MCF 10A (cell line): ENCODE measurements at places on chromosomes 12 and 14.

DNA sequence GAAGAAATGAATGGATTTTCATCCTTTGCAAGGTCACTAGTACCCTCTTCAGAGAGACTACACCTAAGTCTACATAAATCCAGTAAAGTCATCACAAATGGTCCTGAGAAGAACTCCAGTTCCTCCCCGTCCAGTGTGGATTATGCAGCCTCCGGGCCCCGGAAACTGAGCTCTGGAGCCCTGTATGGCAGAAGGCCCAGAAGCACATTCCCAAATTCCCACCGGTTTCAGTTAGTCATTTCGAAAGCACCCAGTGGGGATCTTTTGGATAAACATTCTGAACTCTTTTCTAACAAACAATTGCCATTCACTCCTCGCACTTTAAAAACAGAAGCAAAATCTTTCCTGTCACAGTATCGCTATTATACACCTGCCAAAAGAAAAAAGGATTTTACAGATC lies 40.8 kb downstream of the SPATA7 start:
- peaks cover 6% of the 10 kb centered on the region for H3K4me1 ChIP-seq
- no peak overlapping the region for H3K4me3 ChIP-seq
- no peaks in the 10 kb centered on the region for H3K36me3 ChIP-seq
- no peak for DNase-seq

DNA sequence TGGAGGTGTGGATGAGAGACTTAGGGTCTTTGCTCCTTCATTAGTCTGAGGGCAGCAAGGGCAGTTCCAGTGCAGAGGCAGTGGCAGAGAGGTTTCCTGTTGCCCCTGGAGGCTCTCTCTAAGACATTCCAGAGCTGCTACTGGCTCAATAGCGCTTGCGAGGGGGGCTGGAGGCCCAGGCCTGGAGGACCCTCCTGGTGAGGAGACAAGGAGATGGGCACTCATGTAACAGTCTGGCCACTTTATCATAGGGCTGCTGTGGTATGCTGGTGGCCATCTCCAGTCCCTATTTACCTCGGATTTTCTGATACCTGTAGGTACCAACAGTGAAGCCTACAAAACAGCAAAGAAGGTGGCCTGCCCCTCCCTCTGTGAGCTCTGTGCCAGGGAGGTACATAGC lies 12.7 kb downstream of the CLEC2A start:
- H3K4me1 ChIP-seq: no peaks in the 10 kb centered on the region
- H3K27me3 ChIP-seq: no peaks in the 10 kb centered on the region
- H3K27ac ChIP-seq: no peak overlapping the region
- H3K36me3 ChIP-seq: no peaks in the 10 kb centered on the region
- DNase-seq: no peak

- peak overlapping the region; percentile 76 for H3K4me3 ChIP-seq
- no peaks in the 10 kb centered on the region for H3K27me3 ChIP-seq
- DNase-seq: no peak
Observed at GRCh38 chr12:55729819-55730818, 1.3 kb upstream of the CD63 start.

DNA sequence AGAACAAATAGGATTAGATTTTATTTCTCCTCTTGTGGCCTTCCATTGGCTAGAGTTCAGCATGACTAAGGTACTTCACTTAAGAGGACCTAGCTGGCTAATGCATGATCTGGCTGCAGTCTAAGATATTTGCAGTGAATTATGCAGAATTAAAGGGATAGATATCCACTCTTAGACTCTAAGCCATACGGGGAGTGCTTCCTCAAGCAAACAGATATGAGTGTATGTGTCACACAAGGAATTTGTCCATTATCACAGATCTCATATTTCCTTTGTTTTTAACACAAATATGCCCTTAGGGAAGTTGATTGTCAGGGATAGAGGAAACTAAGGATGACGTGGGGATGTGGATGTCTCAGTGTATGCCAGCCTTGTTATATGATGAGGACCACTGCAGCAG lies 88.1 kb upstream of the DHRS4 start:
- H3K36me3 ChIP-seq: no peaks in the 10 kb centered on the region
- DNase-seq: no peak
- H3K27me3 ChIP-seq: peaks cover 14% of the 10 kb centered on the region
- no peak overlapping the region for H3K27ac ChIP-seq
- no peaks in the 10 kb centered on the region for H3K4me1 ChIP-seq

- no peak for DNase-seq
- H3K36me3 ChIP-seq: peaks cover 58% of the 10 kb centered on the region
- no peaks in the 10 kb centered on the region for H3K4me1 ChIP-seq
- H3K4me3 ChIP-seq: no peak overlapping the region
- H3K27ac ChIP-seq: no peak overlapping the region
Observed at GRCh38 chr12:105020241-105020962, 34.3 kb downstream of the NOPCHAP1 start.

- no peaks in the 10 kb centered on the region for H3K27me3 ChIP-seq
- DNase-seq: peak; percentile 27
- H3K4me3 ChIP-seq: no peak overlapping the region
- H3K4me1 ChIP-seq: peaks cover 31% of the 10 kb centered on the region
Observed at GRCh38 chr14:35879654-35880249, 53.6 kb downstream of the BRMS1L start.

- no peak overlapping the region for H3K4me3 ChIP-seq
- H3K4me1 ChIP-seq: peaks cover 7% of the 10 kb centered on the region
- no peak for DNase-seq
- peaks cover 94% of the 10 kb centered on the region for H3K27me3 ChIP-seq
- H3K36me3 ChIP-seq: no peaks in the 10 kb centered on the region
- H3K27ac ChIP-seq: no peak overlapping the region
Observed at GRCh38 chr12:54689034-54689372, 40.8 kb upstream of the DCD start.

DNA sequence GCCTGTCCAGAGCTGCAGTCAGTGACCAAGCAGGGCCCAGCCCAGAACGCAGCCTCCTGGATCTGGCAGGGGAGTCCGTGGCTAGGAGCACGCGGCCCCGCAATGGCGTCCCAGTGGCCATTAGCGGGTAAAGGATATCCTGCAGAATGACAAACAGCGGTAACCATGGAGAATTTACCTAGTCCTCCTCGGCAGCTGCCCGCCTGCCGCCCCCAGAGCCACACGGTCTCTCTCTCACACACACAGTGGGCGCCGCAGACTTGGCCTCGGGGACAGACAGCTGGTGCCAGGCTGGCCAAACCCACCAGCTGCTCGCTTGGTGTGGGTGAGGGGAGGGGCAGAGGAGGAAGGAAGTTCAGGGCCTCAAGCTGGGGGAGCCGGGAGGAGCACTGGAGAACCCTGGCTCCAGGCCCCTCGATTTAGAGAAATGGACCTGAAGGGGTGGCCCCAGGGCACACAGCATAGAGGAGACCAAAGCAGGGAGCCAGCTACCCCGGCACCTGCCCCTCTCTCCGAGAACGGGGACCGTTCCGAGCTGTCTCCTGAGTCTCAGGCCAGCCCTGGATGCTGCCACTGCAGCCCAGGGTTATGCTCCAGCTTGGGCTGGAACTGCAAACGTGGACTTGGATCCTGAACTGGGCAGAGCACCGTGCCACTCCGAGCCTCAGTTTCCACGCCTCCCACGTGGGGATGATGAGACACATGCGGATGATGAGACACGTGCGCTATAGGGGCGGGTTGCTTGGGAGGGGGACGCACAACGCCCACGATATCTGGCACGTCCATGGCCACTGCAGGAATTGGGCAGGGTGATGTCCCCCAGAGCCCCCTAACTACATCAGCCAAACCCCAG lies 3.4 kb downstream of the CDK2AP1 start:
- no peak for DNase-seq
- H3K27me3 ChIP-seq: no peaks in the 10 kb centered on the region
- peaks cover 11% of the 10 kb centered on the region for H3K4me1 ChIP-seq
- H3K4me3 ChIP-seq: no peak overlapping the region

DNA sequence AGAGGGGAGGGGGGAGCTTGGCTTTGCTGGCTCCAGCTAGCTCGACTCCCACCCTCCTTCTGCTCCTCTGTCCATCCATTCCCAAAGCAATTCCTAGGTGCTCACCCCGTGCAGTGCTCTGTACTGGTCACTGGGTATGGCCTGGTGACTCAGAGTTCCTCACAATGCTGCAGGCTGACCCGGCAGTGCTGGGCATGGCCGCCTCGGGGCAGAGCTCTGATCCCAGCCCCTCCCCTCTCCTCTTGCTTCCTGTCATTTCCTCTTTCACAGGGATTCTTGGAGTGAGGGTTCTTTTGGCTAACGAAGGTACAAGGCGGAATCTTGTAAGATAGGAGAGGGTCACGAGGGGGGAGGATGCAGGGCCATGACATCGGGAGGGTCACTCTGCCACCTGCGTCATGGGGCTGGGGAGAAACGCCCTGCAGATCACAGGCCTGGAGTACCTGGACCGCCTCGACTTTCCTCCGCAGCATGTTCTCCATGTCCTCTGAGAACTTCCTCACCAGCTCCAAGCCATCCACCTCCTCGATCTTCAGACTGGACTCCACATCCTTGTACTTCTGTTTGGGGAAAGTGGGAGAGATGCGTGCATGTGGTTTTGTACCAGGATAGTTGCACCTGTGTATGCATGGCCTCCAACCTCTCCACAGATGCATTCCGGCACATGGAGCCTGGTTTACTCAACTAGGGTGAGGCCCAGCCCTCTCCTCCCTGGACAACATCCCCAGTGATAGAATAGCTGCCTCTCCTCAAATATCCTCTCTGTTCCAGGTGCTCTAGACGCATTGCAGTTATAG lies 5.7 kb downstream of the CACNA2D4 start:
- H3K27me3 ChIP-seq: peaks cover 15% of the 10 kb centered on the region
- H3K27ac ChIP-seq: no peak overlapping the region
- peak; percentile 13 for DNase-seq
- H3K4me1 ChIP-seq: no peaks in the 10 kb centered on the region

GRCh38 chr12:92933606-92934005 lies 4.5 kb upstream of the EEA1 start:
- H3K4me3 ChIP-seq: no peak overlapping the region
- H3K4me1 ChIP-seq: peaks cover 11% of the 10 kb centered on the region
- no peak overlapping the region for H3K27ac ChIP-seq
- no peaks in the 10 kb centered on the region for H3K36me3 ChIP-seq
- H3K27me3 ChIP-seq: no peaks in the 10 kb centered on the region
- no peak for DNase-seq

- H3K4me1 ChIP-seq: no peaks in the 10 kb centered on the region
- H3K27ac ChIP-seq: peak overlapping the region; percentile 20
- DNase-seq: no peak
- H3K36me3 ChIP-seq: peaks cover 52% of the 10 kb centered on the region
Observed at GRCh38 chr14:30600922-30601918, 20.9 kb upstream of the SCFD1 start.

DNA sequence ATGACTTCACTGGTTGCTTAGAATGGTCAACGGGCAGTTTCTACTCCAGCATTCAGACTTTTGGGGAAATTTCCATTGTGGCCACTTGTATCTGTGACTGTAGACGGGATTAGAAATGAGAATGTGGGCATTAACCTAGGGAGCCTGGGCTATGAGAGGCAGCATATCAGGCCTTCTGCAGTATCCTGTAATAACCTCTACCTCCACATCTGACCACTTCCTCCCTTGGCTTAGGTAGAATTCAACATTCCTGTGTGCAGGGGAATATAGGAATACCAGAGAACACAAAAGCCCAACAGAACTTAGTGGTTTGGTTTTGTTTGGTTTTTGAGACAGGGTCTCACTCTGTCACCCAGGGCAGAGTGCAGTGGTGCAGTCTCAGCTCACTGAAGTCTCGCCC lies 76.4 kb upstream of the HOXC13 start:
- no peak overlapping the region for H3K27ac ChIP-seq
- peaks cover 6% of the 10 kb centered on the region for H3K4me1 ChIP-seq
- no peak for DNase-seq
- no peaks in the 10 kb centered on the region for H3K36me3 ChIP-seq

DNA sequence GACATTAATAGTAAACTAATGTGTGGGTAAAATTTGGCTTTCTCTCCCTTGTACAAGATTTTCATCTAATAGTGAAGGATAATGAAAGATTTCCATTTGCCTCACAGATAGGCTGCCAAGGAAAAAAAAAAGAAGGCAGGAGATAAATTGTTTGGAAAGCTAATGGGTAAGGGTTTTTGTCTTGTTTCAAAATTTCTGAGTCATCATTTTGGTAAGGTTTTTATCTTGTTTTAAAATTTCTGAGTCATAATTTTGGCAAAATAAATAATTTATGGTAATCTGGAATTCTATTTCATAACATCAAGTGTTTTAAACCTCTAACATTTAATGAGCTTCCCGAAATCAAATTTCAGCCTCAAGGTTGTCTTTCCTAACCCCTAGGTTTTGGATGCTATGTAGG lies 1035.7 kb upstream of the FBXO33 start:
- H3K36me3 ChIP-seq: no peaks in the 10 kb centered on the region
- H3K4me3 ChIP-seq: no peak overlapping the region
- no peaks in the 10 kb centered on the region for H3K27me3 ChIP-seq
- no peak overlapping the region for H3K27ac ChIP-seq
- DNase-seq: no peak
- H3K4me1 ChIP-seq: no peaks in the 10 kb centered on the region

DNA sequence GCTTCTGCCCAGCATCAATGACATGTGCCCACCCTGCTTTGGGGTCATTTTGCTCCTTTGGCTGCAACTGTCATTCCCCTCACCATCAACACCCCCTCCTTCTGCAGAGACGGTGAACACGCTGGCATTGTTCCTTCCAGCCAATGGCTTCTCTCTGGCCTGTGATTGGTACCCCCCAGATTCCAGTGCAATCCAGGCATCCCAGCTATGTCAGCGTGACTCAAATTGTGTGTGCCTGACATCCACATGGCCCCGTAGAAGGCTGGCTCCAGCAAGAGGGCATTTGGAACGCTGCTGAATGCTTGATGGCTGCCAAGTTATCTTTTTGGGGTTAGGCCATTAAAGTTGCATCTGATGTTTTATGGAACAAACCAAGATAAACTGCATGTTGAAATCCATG lies 21.0 kb upstream of the CCND2 start:
- no peaks in the 10 kb centered on the region for H3K36me3 ChIP-seq
- no peak overlapping the region for H3K4me3 ChIP-seq
- peaks cover 59% of the 10 kb centered on the region for H3K27me3 ChIP-seq
- no peak overlapping the region for H3K27ac ChIP-seq
- no peaks in the 10 kb centered on the region for H3K4me1 ChIP-seq
- DNase-seq: no peak

DNA sequence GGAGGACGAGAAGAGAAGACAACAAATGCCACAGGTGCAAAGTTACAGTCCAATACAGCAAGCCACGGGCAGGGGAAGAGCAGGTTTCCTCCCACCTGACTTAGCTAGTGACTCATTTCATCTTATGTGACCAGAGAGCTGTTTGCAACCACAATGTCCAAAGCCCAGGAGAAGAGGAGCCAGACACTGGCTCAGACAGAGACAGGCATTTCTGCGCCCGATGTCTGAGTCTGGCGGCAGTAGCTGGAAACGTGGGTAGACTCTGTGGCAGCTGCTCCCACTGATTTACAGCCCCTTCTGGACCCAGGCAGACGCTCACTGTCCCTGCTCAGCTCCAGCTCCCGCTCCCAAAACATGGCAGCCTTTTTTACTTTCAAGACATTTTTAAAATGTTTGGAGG lies 60.0 kb downstream of the CHGA start:
- peaks cover 42% of the 10 kb centered on the region for H3K36me3 ChIP-seq
- peaks cover 18% of the 10 kb centered on the region for H3K4me1 ChIP-seq
- H3K4me3 ChIP-seq: no peak overlapping the region
- no peaks in the 10 kb centered on the region for H3K27me3 ChIP-seq
- H3K27ac ChIP-seq: no peak overlapping the region
